Activated CD4-positive, alpha-beta T cell treated with anti-CD3 and anti-CD28 coated beads for 1 hour (primary cell): ENCODE measurements at places on chromosomes 7 and 10.

GRCh38 chr10:24694086-24694485 lies 29.6 kb downstream of the ARHGAP21 start:
- DNase-seq = no peak

GRCh38 chr7:120553491-120553890 lies 280.5 kb downstream of the KCND2 start:
- DNase-seq = no peak

GRCh38 chr7:40329601-40330153 lies 194.9 kb downstream of the SUGCT start:
- no peak for DNase-seq

GRCh38 chr7:95047291-95047690 lies 139.9 kb downstream of the PPP1R9A start:
- DNase-seq = no peak

GRCh38 chr10:125121003-125121402 lies 39.4 kb downstream of the CTBP2 start:
- DNase-seq = no peak

GRCh38 chr7:137538361-137538762 lies 194.8 kb upstream of the PTN start:
- DNase-seq = no peak

DNA sequence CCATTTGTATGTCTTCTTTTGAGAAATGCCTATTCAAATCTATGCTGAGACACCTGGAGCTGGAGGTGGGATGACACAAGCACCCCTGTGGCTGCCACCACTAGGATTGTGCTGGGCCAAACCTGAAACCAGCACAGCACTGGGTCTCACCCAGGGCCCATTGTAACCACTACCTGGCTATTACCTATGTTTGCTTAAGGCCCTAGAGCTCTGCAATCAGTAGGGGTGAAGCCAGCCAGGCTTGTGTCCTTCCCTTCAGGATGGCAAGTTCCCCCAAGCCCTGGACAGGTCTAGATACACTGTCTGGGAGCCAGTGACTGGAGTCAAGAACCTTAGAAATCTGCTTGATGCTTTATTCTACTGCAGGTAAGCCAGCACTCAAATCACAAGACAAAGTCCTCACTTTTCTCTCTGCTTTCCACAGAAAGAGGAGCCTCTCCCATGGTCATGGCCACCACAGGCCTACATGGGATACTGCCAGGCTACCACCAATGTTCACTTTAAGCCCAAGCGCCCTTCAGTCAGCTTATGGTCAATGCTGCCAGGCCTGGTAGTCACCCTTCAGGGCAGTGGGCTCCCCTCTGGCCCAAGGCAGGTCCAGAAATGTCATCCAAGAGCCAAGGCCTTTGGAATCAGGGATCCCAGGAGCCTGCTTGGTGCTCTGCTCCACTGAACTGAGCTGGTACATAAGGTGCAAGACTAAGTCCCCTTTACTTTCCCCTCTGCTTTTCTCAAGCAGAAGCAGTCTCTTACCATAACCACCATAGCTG lies 105.3 kb downstream of the BMS1 start:
- no peak for DNase-seq

DNA sequence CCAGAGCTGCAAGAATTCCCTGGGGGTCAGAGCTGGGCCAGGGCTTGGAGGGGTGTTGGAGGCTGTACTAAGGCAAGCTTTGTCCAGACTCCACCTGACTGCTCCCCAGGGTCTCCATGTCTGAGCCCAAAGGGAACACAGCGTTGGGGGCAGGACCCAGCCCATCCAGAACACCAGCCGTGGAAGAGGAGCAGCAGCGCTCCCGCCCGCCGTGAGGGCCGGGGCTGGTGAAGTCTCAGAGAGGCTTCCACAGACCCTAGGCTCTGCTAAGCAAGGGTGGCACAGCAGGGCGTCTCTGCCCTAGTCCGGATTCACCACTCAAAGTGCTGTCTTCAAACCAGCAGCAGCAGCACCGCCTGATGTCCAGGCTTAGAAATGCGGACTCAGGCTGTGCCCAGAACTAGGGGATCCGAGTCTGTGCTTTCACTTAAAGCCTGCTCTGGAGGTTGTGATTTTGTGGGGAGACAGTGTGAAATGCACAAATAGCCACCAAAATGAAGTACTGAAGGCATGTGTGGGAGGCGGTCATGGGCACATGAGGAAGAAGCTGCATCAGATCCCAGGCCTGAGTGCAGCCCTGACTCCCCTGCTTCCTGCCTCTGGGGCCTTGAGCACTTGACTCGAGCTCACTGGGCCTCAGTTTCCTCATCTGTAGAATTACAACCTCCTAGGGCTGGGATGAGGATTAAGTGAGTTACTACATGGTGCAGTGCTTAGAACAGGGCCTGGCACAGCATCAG lies 16.6 kb upstream of the AQP1 start:
- DNase-seq = no peak

GRCh38 chr10:120387326-120387725 lies 69.7 kb upstream of the PLPP4 start:
- no peak for DNase-seq

- DNase-seq = no peak
These were observed 8.8 kb upstream of the CNPY1 start for GRCh38 chr7:155555116-155555695.

GRCh38 chr10:114223066-114223465 lies 16.0 kb upstream of the VWA2 start:
- no peak for DNase-seq

- no peak for DNase-seq
These were observed 32.2 kb downstream of the ZCCHC24 start for GRCh38 chr10:79413196-79413595.
